ENCODE measurements at places on chromosomes 12 and 14.

DNA sequence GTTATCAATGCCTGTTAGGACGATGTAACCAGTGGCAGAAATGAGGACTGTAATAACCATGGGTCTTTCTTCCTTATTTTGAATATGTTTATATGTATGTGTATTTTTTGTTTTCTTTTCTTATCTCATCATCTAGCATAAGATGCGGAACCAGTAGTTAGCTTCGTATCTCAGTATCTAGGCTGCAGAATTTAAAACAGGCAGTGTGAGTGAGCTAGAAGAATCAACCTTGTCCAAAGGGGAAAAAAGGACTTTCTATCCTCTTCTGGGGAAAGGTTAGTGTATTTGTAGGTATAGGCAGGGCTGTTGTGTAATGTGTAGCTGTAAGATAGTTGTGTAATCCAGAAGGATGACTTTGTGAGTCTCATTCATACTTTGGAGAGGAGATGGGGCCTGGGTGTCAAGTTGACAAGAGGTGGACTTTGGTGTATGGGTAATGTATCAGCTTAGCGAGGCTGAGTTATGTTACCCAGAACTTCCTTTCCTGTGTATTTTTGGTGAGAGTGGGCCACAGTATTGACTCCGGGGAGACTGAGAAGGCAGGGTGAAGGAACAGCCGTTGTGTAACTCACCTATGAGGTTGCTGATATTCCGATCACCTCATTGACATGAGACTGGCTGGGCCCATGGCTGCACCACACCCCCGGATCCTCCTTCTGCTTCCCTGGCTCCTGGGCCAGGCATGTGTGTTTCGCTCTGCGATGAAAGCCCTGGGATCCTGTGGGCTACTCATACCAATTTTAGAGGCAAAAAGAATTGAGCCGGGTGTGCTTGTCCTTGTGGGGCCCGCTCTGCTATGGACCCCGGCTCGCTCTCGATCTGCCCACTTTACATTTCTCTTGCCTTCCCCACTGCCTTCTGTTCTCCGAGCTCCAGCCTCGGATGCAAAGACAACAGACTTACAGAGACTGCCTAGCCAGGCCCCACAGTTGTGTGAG is 24.3 kb downstream of the DLK1 start:
- no peak for DNase-seq

DNA sequence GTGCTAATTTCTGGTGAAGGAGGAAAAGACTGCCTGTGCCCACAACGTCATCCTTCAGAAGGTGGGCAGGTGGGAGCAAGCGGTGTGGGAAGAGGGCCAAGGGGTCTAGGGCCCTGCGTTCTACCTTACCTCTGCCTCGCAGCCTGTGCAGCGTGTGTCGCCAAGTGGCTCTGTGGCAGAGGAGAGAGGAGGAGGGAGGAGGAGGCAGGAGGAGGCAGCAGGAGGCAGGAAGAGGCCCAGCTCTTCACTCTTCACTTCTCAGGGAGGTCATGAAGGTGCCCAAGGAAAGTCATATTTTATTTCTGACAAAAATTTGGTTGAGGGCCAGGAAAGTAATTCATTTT is 177.9 kb downstream of the MYRFL start:
- no peak for DNase-seq

GRCh38 chr12:94429191-94429590 is 30.5 kb downstream of the CEP83 start:
- no peak for DNase-seq

- no peak for DNase-seq
Measured at GRCh38 chr12:89138048-89138852, 214.1 kb downstream of the DUSP6 start.

DNA sequence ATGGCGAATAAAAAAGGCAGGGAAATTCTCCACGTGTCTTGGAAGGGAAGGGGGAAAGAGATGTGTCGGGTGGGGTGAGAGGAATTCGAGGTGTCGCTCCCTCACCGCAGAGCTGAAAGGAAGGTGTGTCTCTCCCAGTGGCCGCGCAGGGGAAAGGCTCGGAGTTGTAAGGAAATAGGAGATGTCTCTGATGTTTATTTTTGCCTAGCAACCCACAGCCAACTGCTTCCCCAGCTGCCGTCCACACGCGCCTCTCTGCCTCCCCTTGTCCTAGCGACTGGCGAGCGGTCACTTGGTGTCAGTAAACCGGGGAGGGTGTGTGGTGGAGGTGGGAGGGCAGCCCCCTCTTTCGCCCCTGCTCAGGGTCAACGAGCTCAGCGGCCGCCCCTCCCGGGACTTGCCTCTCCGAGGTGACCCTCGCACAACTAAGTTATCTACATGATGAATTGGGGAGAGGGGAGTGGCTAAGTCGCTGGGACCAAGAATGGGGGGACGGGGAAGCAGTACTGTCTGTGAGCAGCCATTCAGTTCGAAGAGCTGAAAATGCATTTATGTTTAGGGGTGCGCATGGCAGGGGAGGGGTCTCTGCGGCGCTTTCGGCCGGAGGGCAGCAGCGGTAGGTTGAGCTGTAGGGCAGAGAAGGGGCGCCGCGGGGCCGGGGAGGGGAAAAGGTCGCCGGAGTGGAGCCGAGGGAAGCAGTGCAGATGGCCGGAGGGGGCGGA is 585 bp upstream of the DYRK2 start:
- peak; percentile 93 for DNase-seq

- no peak for DNase-seq
Measured at GRCh38 chr12:21627924-21628323, 23.3 kb upstream of the GYS2 start.

DNA sequence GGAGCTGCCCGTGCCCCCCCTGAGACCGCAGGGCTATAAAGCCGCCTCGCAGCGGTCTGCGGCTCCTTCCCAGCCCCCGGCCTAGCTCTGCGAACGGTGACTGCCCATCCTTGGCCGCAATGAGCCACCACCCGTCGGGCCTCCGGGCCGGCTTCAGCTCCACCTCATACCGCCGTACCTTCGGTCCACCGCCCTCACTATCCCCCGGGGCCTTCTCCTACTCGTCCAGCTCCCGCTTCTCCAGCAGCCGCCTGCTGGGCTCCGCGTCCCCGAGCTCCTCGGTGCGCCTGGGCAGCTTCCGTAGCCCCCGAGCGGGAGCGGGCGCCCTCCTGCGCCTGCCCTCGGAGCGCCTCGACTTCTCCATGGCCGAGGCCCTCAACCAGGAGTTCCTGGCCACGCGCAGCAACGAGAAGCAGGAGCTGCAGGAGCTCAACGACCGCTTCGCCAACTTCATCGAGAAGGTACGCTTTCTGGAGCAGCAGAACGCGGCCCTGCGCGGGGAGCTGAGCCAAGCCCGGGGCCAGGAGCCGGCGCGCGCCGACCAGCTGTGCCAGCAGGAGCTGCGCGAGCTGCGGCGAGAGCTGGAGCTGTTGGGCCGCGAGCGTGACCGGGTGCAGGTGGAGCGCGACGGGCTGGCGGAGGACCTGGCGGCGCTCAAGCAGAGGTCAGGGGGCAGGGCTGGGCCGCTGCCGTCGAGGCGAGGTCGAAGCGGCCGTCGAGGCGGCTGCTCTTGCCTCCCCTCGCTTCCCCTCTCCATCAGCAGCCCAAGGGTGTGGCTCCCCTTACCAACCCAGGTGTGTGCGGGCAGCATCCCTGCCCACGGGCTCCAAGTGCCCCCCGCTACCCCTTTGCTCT is at the start of gene PRPH:
TSS of gene PRPH (plus strand) at position 66 of the 855 bp plus-strand sequence. CDS start at position 120, 54 bp downstream.
- peak; percentile 45 for DNase-seq

All from right hindlimb (tissue), 1 donor.